ENCODE measurements at places on chromosomes 11 and 22.

DNA sequence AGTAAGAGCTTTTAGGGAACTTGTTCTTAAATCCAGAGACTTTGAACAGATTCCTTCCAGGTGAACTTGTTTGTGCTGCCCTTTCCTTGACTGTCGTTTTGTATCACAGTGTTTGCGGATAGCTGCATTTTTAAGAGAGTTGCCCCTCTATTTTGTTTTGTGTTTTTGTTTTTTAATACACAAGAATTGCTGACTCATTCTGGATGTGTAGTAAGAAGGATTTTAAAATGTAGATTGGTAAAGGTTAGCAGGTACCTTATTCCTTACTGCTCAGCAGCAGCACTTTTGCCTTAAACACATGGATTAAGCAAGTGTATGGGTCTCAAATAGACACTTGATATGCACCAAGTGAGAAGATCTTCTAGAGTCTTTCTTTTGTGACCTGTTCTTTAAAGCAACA is 8.9 kb upstream of the APOA5 start:
- DNase-seq = no peak
- H3K36me3 ChIP-seq = no peaks in the 10 kb centered on the region
- no peaks in the 10 kb centered on the region for H3K4me1 ChIP-seq
- no peak overlapping the region for H3K27ac ChIP-seq
- no peak overlapping the region for H3K4me3 ChIP-seq
- no peaks in the 10 kb centered on the region for H3K27me3 ChIP-seq

GRCh38 chr11:61728940-61729219 is 23.6 kb upstream of the MYRF start:
- DNase-seq = no peak
- no peaks in the 10 kb centered on the region for H3K36me3 ChIP-seq
- no peaks in the 10 kb centered on the region for H3K4me1 ChIP-seq

DNA sequence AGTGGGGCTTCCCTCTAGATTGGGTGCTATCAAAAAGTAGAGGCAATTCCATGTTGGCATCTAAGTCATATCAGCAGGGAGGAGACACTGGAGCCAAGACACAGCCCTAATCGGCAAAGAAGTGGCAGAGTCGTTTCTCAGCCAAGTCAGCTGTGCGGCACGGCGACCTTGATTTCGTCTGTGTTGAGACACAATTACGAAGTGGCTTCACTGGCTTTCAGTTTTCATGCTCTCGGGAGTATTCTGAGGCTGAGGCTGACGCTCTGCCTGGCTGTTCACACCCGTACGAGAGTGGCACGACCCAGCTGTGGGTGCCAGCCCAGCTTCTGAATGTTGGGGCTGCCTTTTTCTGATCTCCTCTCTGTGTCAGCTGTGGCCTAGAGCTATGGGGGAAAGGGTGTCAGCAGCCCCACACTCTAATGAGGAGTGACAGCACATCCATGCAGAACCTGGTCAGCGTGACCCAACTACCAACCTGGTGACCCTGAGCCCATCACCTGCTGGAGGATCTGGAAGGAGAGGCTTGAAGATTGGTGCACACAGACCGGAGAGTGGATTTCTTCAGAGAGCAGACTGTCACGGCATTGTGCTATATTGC is 105.7 kb upstream of the TMEM45B start:
- no peaks in the 10 kb centered on the region for H3K27me3 ChIP-seq
- no peak for DNase-seq
- no peaks in the 10 kb centered on the region for H3K4me1 ChIP-seq
- no peak overlapping the region for H3K27ac ChIP-seq

DNA sequence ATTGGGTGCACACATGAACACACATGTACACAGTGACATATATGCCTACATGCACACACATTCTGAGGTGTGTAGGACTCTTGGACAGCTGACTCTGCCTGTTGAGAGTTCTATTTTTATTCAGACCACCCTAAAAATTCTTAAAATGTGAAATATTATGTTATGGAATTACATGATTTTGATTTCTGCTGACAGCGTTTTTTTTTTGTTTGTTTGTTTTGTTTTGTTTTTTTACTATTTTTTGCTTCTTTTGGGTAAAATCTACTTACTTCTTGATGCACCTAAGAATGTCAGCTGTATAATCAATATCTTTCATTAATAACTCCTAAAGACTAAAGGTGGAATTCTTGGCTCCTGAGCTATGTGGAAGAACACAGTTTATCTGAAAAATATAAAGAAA is 64.0 kb downstream of the ANO5 start:
- no peak overlapping the region for H3K4me3 ChIP-seq
- no peaks in the 10 kb centered on the region for H3K36me3 ChIP-seq
- no peak overlapping the region for H3K27ac ChIP-seq
- no peak for DNase-seq
- H3K4me1 ChIP-seq = no peaks in the 10 kb centered on the region

- H3K27me3 ChIP-seq = no peaks in the 10 kb centered on the region
- no peaks in the 10 kb centered on the region for H3K36me3 ChIP-seq
- DNase-seq = no peak
- H3K4me3 ChIP-seq = no peak overlapping the region
- peaks cover 6% of the 10 kb centered on the region for H3K4me1 ChIP-seq
Observed at GRCh38 chr22:21978564-21979386, 3.8 kb downstream of the TOP3B start.

GRCh38 chr11:3131330-3131941 is 33.7 kb downstream of the OSBPL5 start:
- peak overlapping the region; percentile 73 for H3K27ac ChIP-seq
- peaks cover 14% of the 10 kb centered on the region for H3K4me1 ChIP-seq
- no peak overlapping the region for H3K4me3 ChIP-seq
- DNase-seq = no peak
- H3K36me3 ChIP-seq = no peaks in the 10 kb centered on the region
- no peaks in the 10 kb centered on the region for H3K27me3 ChIP-seq

- no peak overlapping the region for H3K4me3 ChIP-seq
- no peaks in the 10 kb centered on the region for H3K27me3 ChIP-seq
- no peaks in the 10 kb centered on the region for H3K36me3 ChIP-seq
- peaks cover 3% of the 10 kb centered on the region for H3K4me1 ChIP-seq
- peak; percentile 54 for DNase-seq
- H3K27ac ChIP-seq = peak overlapping the region; percentile 91
Observed at GRCh38 chr11:18312663-18313420, 9.1 kb downstream of the HPS5 start.

- H3K27me3 ChIP-seq = no peaks in the 10 kb centered on the region
- no peak overlapping the region for H3K27ac ChIP-seq
- no peaks in the 10 kb centered on the region for H3K4me1 ChIP-seq
Observed at GRCh38 chr11:127412722-127413380, 412.3 kb upstream of the KIRREL3 start.

GRCh38 chr11:106161775-106162634 is 84.5 kb downstream of the AASDHPPT start:
- H3K36me3 ChIP-seq = no peaks in the 10 kb centered on the region
- no peaks in the 10 kb centered on the region for H3K27me3 ChIP-seq
- no peaks in the 10 kb centered on the region for H3K4me1 ChIP-seq

GRCh38 chr11:61401573-61401972 is 9.2 kb downstream of the TMEM216 start:
- H3K4me3 ChIP-seq = no peak overlapping the region
- H3K27ac ChIP-seq = no peak overlapping the region
- peaks cover 4% of the 10 kb centered on the region for H3K4me1 ChIP-seq
- DNase-seq = no peak
- peaks cover 7% of the 10 kb centered on the region for H3K36me3 ChIP-seq

DNA sequence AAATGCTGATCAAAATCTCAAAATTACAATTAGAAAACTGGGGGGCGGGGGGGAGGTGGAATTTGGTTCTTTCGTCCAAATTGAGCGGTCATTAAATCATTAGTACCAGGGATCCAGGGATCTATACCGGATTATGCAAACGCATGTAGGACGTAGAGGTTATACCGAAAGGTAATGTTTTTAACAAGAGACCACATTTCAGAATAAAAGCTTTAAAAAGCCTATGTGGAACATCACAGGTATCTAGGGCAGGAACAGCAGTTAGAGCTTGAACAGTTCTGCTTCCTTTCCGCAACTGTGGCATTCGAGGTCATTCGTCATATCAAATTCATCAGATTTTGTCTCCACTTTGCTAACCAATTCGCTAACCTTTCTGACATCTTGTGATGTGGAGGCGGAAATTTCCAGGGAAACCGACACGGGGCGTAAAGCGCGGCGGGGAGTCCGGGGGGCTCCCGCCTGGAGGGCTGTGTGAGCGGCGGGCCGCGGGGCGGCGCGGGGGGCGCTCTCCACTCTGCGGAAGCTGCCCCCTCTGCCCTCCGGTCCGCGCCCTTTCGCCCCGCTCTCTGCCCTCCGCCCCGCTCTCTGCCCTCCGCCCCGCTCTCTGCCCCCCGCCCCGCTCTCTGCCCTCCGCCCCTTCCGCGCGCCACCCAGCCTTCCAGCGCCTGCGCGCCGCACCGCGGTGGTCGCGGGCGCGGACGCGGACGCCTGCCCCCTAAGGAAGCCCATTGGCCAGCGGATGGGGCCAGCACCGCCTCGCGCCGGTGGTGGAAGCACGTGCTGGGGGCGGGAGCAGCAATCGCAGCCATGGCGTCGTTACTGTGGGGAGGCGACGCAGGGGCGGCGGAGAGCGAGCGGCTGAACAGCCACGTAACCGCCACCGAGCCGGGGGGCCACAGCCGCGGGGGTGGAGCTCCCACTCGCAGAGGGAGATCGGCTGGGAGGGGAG is at the start of gene DDX25:
Gene DDX25 (plus strand): TSS at position 798 of the 949 bp plus-strand sequence. CDS start 10 bp downstream, at position 808.
- peaks cover 7% of the 10 kb centered on the region for H3K4me1 ChIP-seq
- no peaks in the 10 kb centered on the region for H3K36me3 ChIP-seq
- no peak within 1 kb of the TSS for H3K27ac ChIP-seq
- peak within 1 kb of the TSS; percentile 54 for H3K4me3 ChIP-seq

DNA sequence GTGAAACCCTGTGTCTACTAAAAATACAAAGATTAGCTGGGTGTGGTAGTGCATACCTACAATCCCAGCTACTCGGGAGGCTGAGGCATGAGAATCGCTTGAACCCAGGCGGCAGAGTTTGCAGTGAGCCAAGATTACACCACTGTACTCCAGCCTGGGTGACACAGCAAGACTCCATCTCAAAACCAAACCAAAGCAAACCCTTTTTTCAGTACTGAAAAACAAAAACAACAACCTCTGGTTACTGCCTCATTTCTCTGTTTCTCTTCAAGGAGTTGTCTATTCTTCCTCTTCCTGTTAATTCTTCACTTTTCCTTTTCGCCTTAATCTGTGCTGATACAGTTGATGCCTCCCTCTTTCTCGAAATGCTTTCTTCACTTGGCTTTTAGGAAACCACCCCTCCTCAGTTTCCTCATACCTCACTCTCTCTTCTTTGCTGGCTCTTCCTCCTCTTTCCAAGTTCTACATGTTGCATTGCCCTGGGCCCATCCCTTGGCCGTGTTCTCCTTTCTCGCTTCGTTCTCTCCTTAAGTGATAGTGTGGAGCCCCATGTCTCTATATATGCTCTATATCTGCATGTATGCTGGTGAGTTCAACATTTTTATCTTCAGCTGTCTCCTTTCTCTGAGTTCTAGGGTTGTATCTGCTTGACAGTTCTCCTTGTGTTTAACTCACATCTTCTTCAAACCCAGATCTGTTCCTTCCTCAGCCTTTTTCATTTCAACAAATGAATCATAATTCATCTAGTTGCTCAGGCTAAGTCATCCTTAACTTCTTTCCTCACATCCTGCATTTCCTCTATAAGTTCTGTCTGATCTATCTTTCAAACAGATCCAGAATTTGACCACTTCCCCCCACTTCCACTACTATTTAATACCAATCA is 37.1 kb downstream of the NUCB2 start:
- DNase-seq = no peak
- no peak overlapping the region for H3K27ac ChIP-seq
- no peaks in the 10 kb centered on the region for H3K27me3 ChIP-seq
- no peaks in the 10 kb centered on the region for H3K36me3 ChIP-seq
- no peak overlapping the region for H3K4me3 ChIP-seq

GRCh38 chr11:29260939-29261705 is 755.7 kb downstream of the KCNA4 start:
- no peaks in the 10 kb centered on the region for H3K4me1 ChIP-seq
- H3K27me3 ChIP-seq = no peaks in the 10 kb centered on the region
- H3K36me3 ChIP-seq = no peaks in the 10 kb centered on the region
- DNase-seq = no peak
- H3K4me3 ChIP-seq = no peak overlapping the region
- no peak overlapping the region for H3K27ac ChIP-seq

DNA sequence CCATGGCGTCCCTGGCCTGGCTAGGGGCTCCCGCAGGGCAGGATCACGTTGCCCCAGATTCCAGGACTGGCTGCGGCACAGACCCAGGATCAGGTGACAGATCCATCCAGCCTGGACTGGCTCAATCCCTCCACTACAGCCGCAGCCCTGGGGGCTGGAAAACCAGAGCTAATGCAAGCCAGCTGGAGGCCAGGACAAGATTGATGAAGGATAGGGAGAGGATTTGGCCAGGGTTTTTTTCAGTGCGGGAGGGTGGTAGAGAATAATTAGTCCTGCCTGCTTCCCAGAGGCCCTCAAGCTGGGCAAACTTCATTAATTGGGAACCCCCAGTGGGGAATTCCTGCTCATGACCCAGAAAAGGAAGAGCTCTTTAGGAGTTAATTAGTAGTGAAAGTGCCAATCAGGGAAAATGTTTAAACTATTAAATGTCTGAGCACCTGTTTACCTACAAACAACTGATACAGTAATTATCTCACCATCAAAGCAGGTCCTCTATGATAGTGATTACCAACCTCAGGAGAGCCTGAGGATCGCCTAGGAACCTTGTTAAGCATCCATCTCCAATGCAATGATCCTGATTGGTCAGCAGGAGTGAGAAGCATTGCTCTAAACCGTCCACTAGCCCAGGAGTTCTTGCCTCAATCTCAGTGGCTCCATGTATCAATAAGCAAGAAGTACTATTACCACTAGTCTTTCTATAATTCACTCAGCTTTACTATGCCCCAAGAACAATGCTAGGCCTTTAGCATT is 33.0 kb upstream of the MYOD1 start:
- no peaks in the 10 kb centered on the region for H3K36me3 ChIP-seq
- no peak overlapping the region for H3K27ac ChIP-seq
- H3K4me3 ChIP-seq = no peak overlapping the region

GRCh38 chr11:57457643-57458023 is 2.7 kb upstream of the RTN4RL2 start:
- no peak for DNase-seq
- no peaks in the 10 kb centered on the region for H3K36me3 ChIP-seq
- peaks cover 26% of the 10 kb centered on the region for H3K4me1 ChIP-seq
- H3K27ac ChIP-seq = no peak overlapping the region
- H3K27me3 ChIP-seq = peaks cover 19% of the 10 kb centered on the region
- no peak overlapping the region for H3K4me3 ChIP-seq

GRCh38 chr11:126229858-126230540 is 18.4 kb downstream of the FAM118B start:
- no peaks in the 10 kb centered on the region for H3K36me3 ChIP-seq
- H3K27ac ChIP-seq = no peak overlapping the region
- H3K27me3 ChIP-seq = no peaks in the 10 kb centered on the region

GRCh38 chr22:49976439-49977175 is 16.0 kb downstream of the PIM3 start:
- no peaks in the 10 kb centered on the region for H3K36me3 ChIP-seq
- no peaks in the 10 kb centered on the region for H3K27me3 ChIP-seq

- no peak overlapping the region for H3K27ac ChIP-seq
- DNase-seq = no peak
- no peaks in the 10 kb centered on the region for H3K36me3 ChIP-seq
- H3K4me1 ChIP-seq = no peaks in the 10 kb centered on the region
- no peak overlapping the region for H3K4me3 ChIP-seq
Observed at GRCh38 chr11:110984693-110985092, 260.8 kb upstream of the POU2AF2 start.
